ENCODE measurements at places on chromosomes 6 and 20.

DNA sequence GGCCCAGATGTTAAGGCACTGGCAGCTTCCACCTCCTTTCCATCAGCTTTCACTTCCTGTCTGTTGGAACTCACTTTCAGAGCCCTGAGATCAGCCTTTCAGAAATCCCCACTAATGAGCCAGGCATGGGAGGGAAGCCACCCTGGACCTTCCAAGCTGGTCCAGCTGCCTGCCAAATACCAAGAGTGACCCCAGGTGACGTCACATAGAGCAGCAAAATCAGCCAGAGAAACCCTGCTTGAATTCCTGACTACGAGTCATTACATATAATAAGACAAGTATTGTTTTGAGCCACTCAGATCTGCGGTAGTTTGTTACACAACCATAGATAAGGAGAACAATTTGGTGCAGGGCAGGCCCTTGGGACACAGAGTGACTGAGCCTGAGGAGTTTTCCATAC lies 556.0 kb upstream of the JAG1 start:
- DNase-seq, result peak; percentile 60

- no peak for DNase-seq
Measured at GRCh38 chr6:107832151-107833056, 8.3 kb upstream of the SCML4 start.

DNA sequence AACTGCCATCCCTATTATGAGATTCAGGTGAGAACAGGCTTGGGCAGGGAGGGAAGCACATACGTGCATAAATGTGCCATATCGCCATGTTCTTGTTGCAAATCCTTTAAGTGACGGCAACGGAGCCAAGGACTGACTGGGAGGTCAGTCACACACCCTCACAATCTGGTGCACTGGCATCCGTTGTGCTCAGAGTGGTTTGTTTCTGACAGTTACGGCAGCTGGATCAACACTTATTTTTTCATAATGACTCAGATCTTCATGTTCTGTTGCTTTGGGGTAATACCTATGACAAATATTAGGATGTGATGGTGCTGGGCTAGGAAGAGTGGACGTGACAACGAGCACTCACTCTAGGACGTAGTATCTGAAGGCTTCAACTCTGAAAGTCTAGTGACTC lies 56.2 kb upstream of the PREP start:
- no peak for DNase-seq

DNA sequence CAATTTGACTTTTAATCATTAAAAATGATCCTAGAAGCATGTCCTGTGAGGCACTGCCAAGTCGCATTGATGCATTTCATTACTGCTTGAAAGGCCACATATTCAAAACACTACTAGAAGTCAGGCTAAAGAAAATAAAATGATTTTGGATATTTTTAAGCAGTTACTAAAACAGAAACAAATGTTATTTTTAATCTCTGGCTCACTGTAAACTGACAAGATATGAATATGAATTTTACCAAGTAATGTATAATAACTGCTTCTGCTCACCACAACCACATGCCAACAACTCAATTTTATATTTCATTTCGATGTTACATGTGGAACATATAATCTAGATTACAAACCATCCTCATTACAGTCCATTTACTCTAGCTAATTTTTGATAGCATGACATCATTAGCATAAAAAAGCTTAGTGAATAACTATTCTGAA lies 90.6 kb downstream of the ATXN1 start:
- DNase-seq, result no peak

- DNase-seq, result no peak
Measured at GRCh38 chr20:45944151-45944964, 9.9 kb downstream of the PCIF1 start.

- DNase-seq, result no peak
Measured at GRCh38 chr6:166989427-166990032, 9.7 kb upstream of the CEP43 start.

DNA sequence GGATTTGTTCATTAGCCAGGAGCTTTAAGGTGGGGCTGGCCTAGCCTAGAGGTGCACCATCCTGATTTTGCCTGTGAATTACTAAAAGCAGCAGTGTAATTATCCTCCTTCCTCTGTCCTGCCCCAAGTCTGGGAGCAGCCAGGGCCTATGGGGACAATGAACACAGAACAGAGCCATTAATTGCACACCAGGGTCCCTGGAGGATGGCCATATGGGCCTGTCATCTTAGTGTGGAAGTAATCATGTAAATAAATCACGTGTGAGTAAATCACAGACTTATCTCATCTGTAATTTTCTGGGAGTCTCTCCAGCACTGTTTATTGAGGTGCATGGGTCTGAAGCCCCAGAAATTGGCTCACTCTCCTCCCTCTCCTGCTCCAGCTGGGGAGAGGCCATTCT lies 176.3 kb downstream of the LRFN2 start:
- DNase-seq, result no peak

DNA sequence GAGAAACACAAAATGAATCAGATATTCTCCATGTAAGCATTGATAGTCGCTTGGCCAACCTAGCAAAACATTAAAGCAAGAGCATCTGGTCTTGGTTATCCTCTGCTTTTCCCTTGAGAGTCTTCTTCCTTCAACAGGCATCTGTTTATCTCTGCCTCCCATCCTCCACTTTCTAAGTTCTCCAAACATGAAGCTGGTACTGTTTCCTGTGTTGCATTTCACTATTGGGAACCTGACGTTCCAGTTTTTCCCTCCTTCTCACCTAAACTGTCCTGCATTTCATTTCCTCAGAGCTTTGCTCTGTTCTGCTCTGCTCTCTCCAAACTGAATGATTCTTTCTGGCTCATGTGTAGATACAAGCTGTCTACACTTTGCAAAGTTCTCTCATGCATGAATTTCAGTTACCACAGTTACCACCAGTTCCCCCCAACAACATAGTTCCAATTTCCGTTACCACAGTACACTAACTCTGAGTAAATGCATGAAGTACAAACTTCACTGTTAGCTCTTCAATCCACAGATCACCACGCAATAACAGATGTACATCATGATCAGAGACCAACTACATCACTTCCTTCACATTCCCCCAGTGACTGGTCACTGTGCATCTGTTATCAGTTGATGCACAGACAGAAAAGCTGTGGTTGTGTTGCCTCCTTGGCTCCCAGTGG lies 86.7 kb upstream of the F13A1 start:
- peak; percentile 28 for DNase-seq

DNA sequence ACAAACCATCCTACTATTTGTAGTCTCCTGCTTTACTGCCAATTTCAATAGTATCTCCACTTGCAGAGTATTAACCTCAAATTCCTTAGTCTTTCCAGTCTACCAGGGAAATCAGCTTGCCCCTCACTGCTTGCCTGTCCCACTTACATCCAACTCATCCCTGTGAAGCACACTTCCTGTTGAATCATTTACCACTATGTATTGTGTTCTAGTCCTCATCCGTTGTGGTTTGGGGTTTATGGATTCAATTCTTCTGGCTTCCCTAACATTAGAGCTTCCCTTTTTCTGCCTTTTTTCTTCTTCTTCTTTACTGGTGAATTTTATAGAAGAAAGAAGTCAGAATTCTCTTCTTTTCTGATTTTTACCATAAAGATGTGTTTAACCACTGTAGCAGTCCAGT lies 5.1 kb upstream of the TXLNB start:
- no peak for DNase-seq

- DNase-seq, result no peak
Measured at GRCh38 chr6:10154251-10154650, 260.6 kb downstream of the TFAP2A start.

- peak; percentile 83 for DNase-seq
Measured at GRCh38 chr6:108114841-108115597, 40.5 kb upstream of the OSTM1 start.

GRCh38 chr6:14010275-14010674 lies 85.5 kb downstream of the RNF182 start:
- DNase-seq, result no peak

DNA sequence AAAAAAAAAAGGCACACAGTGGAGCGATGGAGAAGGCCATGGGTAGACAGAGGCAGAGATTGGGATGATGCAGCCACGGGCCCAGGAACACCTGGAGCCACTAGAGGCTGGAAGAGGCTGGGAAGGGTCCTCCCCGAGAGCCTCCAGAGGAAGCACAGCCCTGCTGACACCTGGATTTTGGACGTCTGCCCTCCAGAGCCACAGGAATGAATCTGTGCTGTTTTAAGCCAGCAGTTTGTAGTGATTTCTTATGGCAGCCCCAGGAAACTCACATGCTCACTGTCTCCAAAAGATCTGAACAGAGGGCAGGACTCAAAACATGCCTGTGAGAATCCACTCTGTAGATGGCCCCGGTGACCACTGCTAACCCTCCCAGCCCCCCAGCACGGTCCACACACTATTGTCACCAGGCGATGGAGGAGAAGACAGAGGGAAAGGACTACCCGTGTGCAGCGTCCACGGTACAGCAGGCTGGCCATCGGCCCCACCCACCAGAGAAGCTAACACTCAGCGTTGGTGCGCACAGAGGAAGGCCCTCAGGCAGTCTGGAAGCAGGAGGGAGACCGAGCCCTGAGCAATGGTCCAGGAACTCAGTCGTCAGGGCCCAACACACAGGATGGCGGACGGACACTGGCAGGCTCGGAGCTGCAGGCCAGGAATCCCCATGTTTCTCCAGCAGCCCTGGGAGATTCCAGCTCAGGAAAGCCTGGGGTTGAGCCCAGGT lies 99.7 kb downstream of the BMP7 start:
- DNase-seq, result no peak

- peak; percentile 33 for DNase-seq
Measured at GRCh38 chr6:105608711-105609374, 206.0 kb upstream of the PREP start.

DNA sequence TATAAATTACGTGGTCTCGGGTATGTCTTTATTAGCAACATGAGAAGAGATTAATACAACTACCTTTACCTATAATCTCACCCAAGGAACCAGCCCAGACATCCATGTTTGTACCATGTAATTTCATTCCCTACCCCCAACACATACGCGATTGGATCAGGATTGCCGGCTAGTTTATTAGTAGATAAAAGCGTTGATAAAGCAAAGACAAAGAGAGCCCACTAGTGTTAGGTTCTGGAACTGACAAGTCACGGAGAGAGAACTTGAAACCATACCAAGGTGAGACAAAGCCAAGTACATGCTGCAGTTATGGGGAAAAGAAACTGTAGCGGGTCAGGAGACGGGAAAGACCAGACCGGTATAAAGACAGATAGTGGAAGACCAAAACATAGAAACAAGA lies 37.4 kb upstream of the FAM135A start:
- no peak for DNase-seq

- DNase-seq, result no peak
Measured at GRCh38 chr20:59443550-59443949, 143.1 kb downstream of the EDN3 start.

GRCh38 chr6:25889877-25890853 lies 16.1 kb upstream of the SLC17A3 start:
- no peak for DNase-seq

DNA sequence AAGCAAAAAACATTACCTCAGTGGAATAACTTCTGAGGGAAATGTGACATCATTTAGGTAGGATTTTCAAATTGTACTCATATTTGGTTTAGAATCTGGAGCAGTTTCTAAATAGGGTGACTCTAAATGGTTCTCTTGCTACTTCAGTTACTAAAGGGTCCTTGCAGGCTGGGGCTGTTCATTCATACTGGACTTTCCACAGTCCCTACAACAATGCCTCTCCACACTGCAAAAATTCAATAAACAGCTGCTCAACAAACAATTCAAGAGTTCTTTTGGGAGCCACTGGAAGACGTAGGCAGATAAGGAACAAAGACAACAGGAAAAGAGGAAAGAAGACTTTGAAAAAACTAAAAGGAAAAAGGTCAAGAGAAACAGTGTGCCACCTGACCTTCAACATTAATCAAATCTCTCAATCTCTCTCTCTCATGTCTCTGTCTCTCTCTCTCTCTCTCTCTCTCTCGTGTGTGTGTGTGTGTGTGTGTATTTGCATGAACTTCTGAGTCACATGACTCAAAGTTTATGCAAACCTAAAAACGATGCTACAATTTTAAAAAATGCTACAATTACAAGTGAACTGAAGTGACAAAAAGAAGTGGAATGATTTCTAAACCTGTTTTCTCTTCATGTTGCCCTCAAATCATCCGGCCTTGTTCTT lies 14.5 kb downstream of the NOL7 start:
- no peak for DNase-seq

DNA sequence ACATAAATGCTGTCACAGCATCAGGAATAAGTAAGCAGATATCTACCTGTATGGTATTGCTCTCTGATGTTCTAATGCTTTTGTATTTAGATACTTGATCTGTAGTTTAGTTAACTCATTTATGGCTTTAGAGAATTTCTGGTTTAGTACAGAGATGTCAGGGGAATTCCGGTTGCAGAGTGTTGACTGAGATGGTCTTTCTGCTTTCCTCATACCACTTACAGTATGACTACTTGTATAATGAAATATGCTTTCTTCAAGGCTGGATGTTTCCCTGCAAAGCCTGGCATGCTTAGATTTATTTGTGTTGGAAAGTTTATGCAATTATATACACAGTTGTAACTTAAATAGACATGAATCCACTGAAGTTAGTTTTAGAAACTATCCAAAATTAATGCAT lies 278.4 kb downstream of the CDH26 start:
- no peak for DNase-seq

- no peak for DNase-seq
Measured at GRCh38 chr20:59253779-59254319, 46.6 kb upstream of the EDN3 start.

DNA sequence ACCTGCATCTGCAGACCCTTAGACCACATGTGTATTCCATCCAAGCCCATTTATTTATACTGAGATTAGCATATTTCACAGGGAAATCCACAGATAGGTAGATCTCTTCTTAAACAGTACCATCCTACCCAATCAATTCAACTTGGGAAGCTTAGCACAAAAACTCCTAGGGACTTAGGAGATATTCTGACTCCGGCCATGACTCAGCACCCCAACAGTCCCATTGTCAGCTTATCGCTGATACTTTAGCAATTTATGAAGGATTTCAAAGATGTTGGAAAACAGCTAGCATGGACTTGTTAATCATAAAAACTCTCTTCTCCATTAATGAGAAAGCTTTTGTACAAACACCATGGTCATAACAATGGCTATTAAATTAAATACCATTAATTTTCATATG lies 236.2 kb upstream of the PREP start:
- no peak for DNase-seq

GRCh38 chr6:90233994-90234393 lies 62.6 kb downstream of the BACH2 start:
- peak; percentile 52 for DNase-seq

- no peak for DNase-seq
Measured at GRCh38 chr6:166861961-166862286, 94.4 kb downstream of the RNASET2 start.

- DNase-seq, result no peak
Measured at GRCh38 chr6:33783781-33784520, 5.0 kb downstream of the LEMD2 start.

DNA sequence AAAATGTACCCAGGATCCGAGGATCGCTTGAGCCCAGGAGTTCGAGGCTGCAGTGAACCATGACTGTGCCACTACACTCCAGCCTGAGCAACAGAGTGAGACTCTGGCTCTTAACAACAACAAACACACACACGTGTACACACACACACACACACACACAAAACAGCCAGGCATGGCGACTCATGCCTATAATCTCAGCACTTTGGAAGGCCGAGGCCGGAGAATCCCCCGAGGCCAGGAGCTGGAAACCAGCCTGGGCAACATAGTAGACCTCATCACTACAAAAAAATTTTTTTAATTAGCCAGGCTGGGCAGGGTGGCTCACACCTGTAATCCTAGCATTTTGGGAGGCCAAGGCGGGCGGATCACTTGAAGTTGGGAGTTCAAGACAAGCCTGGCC lies 23.3 kb upstream of the ARFGEF2 start:
- DNase-seq, result no peak

- DNase-seq, result no peak
Measured at GRCh38 chr6:89361171-89361570, 8.6 kb upstream of the UBE2J1 start.

- DNase-seq, result no peak
Measured at GRCh38 chr20:16474363-16474762, 98.9 kb downstream of the KIF16B start.
